Stimulated activated CD4-positive, alpha-beta T cell treated with anti-CD3 and anti-CD28 coated beads, Interleukin-2, amount 100 ng/mL, for 24 hours (primary cell): ENCODE measurements at places on chromosomes 11 and 22.

GRCh38 chr11:127017482-127017881 lies 16.9 kb upstream of the KIRREL3 start:
- no peak for DNase-seq

DNA sequence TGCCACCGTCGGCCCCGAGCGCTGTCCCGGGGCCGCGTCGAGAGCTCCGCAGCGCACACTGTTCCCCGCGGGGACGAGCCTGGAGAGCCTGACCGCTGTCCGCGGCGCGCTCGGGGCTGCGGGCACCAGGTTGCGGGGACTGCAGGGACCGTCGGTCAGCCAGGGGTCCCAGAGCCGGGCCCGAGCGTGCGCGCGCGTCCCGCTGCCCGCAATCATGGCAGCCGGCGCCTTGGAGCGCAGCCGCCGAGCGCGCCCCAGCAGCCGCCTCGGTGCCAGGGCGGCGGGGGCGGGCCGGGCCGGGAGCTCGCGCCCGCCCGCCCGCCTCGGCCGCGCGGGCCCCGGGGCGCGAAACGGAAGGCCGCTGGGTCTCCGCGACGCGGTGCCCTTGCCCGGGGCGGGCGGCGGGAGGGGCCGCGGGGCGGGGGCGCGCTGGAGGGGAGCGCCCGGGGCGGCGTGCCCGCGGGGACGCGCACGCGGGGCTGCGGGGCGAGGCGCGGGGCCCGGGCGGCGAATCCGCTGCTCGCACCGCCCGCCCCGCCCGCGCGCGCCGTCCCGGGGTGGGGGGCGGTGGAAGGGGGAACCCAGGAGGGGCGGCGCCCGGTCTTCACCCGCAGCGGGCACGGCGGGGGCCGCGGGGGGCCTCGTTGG lies 79.4 kb upstream of the PPARA start:
- peak; percentile 61 for DNase-seq

DNA sequence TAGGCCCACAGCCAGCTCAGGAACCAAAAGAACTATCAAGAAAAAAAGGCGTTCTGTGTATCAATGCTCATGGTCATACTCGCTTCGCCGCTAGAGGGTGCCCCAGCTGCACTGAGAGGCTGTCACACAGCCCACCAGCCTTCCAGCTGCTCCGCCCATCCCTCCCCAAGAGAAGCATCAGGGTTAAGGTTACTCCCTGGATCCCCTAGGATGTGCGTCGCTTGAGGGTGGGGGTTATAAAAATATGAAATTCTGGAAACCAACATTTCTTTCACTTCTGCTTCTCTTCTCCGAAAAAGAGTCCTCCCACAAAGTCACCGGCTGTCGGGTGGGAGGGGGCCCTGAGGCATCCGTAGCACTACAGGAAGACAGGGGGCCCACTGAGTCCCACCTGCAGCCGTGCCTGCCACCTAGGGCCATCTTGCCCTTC lies 1.7 kb downstream of the CBX6 start:
- DNase-seq, result peak; percentile 95

GRCh38 chr11:61978703-61979661 lies 11.5 kb upstream of the FTH1 start:
- no peak for DNase-seq

- no peak for DNase-seq
Measured at GRCh38 chr11:70097783-70098563, 19.9 kb downstream of the ANO1 start.

DNA sequence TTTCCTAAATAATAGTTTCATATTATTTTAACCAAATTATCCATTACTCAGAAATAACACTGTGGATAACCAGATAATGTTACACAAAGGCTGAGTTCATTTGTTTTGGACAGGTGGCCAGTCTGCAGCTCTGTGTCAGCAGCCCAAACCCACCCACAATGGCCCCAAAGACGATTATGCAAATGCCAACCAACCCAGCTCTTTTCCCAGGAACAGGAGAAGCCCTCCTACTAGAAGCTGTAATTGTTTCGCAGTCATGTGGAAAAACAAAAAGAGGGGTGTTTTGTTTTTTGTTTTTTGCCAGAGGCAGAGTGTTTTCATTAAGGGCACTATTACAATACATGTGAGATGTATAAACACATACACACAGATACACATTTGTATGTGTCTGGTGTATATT lies 102.1 kb downstream of the FCHSD2 start:
- DNase-seq, result no peak
